CD4-positive, CD25-positive, alpha-beta regulatory T cell (primary cell): ENCODE measurements at places on chromosomes 12 and 14.
A peak's percentile ranks its signal among the peaks of the same experiment; 100 is the strongest.

DNA sequence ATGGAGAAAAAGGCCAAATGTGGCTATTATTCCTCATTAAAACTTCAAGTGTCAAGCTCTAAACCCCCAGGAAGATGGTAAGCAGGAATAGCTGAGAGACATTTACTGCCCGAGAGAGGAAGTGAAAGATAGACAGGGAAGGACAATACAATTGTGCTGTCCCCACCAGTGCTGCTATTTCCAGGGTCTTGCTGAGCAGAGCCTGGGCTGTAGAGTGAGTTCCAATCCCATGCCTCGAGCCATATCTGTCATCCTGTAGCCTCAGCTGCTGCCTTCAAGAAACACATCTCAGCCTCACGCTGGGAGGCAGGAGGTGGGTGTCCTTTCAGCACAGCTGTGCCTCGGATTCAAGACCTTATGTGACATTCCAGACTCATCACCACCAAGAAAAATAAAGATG is 114.0 kb downstream of the RPAP3 start:
- no peak for DNase-seq

DNA sequence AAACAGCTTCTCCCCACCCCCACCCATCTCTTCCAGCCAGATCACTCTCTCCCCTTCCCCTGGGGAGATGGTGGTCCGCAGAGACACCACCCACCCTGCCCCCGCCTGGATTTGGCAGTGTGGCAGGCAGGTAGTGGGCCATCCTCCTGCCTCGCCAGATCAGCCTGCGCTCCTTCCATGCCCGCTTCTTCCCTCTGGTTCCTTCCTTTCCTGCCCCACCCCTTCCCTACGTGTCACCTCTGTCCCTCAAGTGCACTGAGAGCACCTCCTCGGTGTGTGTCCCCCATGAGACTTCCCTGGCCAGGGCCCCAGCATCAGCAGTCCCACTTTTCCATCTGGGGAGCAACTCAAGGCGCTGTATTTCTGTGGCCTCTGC is 632 bp downstream of the NYNRIN start:
- DNase-seq: no peak

DNA sequence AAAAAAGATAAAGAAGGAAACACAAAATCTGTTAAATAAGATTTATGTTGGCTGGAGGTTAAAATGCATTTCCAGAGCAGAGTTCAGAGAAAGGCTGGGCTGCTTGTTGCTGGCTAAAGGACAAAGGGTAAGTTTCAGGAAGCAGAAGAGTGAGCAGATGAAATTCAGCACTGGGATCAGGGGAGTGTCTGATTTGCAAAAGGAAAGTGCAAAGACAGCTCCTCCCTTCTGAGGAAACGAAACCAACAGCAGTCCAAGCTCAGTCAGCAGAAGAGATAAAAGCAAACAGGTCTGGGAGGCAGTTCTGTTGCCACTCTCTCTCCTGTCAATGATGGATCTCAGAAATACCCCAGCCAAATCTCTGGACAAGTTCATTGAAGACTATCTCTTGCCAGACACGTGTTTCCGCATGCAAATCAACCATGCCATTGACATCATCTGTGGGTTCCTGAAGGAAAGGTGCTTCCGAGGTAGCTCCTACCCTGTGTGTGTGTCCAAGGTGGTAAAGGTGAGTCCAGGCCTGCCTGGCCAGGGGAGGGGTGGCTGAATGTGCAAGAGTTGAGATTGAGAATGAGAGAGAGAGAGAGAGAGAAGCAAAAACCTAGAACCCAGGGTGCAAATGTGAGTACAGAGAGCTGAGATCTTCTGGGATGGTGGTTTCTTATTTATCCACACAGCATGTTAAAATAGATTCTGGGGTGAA is at the start of gene OAS1:
Gene OAS1, plus strand, starts transcription at position 251 of the 703 bp plus-strand sequence. Its CDS starts 78 bp downstream, at position 329.
- DNase-seq: peak; percentile 82

GRCh38 chr14:67317822-67318221 is 41.8 kb downstream of the ATP6V1D start:
- DNase-seq: no peak

DNA sequence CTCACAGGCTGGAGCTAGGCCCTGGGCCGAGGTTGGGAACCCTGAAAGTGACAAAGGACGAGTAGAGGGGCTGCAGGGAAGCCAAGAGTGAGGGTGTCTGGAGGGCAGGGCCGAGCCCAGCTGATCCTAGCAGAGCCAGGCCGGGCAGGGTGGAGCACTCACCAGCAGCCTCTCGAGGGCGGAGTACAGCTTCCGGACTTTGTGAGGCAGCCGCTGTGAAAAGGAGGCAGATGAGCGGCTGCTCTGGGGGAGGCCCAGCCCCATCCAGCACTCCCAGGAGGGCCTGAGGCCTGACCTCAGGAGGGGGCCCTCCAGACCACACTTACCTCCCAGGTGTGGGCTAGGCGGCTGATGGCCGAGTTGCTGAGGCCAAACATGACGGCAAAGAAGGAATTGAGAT is 14.7 kb upstream of the ENDOU start:
- DNase-seq: no peak

- no peak for DNase-seq
These were observed 612.7 kb upstream of the ATP2B1 start for GRCh38 chr12:90321369-90321768.

DNA sequence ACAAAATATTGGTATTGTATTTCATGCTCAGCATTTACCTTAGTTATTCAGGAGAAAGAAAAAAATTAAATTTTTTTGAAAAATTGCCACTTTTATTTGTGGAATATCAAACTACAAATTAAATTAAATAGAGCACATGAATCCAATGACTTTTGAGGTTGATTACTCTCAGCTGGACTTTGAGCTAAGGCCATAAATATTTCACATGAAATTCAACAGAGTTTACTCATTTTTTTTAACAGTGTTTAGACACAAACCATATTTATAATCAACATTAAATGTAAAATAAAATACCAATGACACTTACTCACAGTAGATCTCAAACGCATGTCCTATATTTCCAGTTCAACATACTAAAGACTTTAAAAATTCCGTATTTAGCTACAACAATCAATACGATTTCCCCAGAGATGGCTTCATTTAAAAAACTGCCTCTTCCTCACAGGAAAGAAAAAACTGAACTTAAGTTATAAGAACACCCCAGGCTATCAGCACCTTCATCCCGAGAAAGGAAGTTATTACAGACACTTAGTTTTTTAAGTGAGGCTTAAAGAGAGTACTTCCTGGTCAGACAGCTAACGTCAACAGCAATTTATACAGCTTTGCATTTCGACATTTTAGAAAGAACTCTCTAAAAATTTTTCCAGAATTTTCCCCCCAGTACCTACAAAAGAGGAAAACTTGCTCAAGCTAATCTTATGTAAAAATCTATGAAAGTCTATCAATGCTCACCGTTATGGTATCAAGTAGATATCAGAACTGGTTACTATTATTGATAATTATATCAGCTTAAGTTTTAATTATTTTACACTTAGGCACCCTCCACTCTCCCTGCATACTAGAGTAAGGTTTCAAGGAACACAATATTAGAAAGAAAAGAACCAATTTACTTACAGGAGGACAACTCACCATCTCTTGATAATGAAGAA is 13.8 kb downstream of the TAOK3 start:
- peak; percentile 50 for DNase-seq

DNA sequence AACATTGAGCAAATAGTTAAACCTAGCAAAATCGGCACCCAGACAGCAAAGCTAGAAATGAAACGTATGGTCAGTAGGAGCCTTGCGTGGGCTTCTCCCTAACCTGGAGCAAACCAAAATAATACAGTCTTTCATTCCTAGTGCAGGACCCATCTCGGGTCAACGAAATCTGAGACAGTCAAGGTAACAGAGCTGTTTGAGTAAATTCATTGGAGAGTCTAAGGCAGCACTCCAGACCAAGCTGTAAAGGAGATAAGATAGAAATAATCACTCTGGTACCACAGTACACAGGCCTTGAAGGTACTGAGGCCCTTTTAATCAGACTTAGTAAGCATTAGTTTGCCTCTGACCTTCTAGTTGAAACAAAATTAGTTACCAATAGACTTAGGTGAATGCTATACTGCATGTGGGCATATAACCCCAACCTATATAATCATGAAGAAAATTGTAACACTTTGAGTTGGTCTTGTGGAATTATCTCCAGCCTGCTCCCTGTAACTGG is 54.4 kb upstream of the BICD1 start:
- DNase-seq: no peak
